Hematopoietic multipotent progenitor cell (in vitro differentiated cells): ENCODE measurements at places on chromosomes 6 and 20.

- DNase-seq = peak; percentile 59
Measured at GRCh38 chr20:56483970-56484369, 15.5 kb downstream of the RTF2 start.

GRCh38 chr6:148530394-148530953 lies 187.8 kb downstream of the SASH1 start:
- DNase-seq = no peak

DNA sequence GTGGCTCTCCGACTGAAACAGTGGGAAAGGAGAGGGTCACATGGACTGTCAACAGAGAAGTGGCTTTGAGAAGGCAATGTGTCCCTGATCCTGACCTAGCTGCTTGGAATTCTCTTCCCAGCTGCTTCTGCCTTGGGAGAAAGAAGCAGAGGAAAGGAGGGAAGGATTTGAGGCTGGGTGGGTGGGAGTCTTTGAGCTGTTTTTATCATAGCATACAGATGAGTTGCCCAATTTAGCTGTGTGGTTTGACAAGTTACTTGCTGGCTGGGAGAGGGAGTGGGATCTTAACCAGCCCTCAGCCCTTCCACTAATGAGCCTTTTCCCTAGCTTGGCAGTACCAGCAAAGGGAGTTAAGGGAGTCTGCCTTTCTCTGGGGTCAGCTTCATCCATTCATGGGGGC lies 51.1 kb upstream of the MYL9 start:
- no peak for DNase-seq

DNA sequence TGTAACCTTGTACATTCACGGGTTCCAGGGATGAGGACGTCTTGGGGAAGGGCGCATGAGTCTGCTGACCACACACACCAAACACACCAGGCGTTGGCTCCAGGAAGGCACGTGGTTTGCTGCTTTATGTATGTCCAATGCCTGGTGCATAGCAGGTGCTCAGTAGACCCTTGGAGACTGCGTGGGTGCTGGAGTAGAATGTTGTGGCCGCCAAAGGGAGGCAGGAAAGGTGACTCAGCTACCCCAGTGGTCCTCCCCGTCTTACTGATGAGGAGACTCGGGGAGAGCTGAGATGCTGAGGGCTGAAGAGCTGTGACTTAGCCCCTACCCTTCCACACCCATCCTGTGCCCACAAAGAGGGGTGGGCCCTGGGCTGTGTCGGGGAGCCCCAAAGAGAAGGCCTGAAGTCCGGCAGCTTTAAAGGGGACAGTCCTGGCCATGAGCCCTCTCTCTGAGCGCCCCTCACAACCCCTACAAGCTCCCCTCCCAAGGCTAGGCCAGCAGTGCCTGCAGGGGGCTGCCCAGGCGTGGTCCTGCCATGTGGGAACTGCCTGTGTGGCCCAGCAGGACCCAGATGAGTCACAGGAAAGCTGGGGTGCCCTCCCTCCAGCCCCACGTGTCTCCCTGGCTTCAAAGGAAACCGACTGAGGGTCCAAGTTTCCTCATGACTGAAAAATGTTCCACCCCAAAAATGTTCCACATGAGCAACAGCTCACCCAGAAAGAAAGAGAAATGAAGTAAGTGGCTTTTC lies 28.0 kb upstream of the PTGIS start:
- DNase-seq = peak; percentile 50

GRCh38 chr6:35087361-35088280 lies 53.5 kb downstream of the TCP11 start:
- no peak for DNase-seq

- DNase-seq = no peak
Measured at GRCh38 chr6:125728739-125729138, 20.7 kb upstream of the HEY2 start.

DNA sequence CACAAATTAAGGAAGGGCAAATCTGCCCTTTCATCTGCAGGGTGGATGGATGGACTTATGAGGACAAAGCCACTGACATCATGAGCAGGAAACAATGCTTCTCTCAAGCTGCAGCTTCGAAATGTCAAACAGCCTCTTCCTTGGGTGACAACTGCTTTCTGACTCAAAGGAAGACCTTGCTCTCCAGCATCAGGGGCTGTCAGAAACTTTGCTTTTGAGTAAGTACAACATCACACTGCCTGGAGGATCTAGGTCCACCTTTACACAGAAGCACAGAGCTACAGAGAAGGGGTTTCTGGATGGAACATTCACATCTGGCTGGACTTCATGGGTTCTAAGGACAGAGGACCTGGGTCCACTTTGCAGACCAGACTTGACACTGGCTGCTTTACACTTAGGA lies 5.9 kb downstream of the CST1 start:
- no peak for DNase-seq

- no peak for DNase-seq
Measured at GRCh38 chr6:33731751-33732282, 14.9 kb downstream of the IP6K3 start.

DNA sequence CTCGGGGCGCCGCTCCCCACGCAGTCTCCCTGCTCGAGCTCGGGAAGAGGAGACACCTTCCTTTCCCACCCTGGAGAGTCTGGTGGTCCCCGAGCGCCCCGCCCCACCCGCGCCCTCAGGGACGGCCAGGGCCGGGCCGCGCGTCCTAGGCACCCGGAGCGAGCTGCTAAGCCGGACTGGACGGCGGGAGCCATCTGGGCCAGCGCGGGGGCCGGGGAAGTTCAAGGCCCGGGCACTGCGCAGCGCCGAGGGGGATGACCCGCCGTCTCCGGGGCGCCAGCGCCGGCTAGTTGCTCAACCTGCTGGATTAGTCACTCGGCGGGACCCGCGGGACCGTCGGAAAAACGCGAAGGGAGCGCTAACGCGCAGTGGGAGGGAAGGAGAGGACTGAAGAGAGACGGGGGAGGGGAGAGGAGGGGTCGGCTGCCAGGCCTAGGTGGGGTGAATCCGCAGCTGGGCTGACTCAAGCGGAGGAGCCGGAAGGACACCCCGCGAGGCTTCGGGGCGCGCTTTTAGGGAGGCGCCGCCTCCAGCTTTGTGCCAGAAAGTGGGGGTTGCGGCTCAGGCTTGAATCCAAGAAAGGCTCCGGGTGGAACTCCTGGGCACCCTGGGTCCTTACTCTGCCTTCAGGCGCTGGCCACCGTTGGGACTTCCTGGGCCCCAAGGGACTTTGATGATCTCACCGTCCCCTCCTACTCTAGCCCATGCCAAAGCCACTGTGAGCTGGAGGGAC lies 75.7 kb upstream of the FOXP4 start:
- DNase-seq = no peak

- DNase-seq = no peak
Measured at GRCh38 chr20:12838261-12838866, 170.4 kb upstream of the SPTLC3 start.

DNA sequence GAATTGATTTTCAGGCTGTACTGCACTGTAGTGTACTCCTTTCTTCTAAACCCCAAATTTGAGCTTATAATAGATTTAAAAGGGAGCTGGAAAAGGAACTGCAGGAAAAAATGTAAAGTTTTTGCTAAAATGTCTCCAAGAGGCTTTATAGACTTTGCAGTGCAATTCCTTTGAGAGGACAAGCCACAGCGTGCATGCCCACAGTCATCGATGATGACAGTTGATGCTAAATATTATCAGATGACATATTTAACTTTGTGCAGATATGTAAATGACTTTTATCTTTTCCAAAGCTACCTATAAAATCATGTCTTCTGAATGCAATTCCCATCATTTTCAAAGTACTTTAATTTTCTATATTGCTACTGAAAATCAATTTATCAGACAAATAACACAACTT lies 24.3 kb upstream of the HDGFL1 start:
- no peak for DNase-seq

GRCh38 chr20:32777177-32777956 lies 15.2 kb downstream of the DNMT3B start:
- DNase-seq = no peak

DNA sequence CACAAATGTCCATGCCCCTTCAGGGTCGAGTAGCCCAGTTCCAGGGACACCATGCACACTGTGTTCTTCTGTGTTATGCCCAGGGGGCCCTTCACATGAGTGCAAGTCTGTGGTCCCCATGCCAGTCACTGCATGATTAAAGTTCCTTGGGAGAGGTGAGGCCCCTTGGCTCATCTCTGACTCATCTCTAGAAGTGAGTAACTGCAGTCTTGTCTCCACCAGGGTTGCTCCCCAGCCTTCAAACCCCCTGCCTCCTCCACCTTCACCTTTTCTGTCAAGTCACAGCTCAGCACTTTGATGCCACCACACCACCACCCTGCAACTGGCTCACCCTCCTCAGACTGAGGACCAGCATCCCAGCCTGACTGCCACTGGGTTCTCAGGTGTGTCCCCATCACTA lies 161.7 kb downstream of the UNC5CL start:
- DNase-seq = no peak

- DNase-seq = peak; percentile 64
Measured at GRCh38 chr6:10465629-10466499, 51.0 kb upstream of the TFAP2A start.

DNA sequence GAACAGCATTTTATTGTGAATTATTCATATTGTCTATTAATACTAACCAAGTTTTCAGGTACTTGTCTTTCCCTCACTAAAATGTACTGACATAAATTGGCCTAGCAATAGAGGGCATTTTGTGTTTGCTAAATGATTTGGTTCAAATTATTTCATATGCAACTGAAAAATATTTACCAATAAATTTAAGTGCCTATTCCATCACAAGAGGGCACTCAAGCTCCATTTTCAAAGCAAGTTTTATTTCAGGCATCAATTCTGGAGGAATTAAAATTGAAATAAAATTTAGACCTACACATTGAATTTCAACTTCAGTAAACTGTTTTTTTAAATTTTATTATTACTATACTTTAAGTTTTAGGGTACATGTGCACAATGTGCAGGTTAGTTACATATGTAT lies 114.3 kb upstream of the SYNCRIP start:
- DNase-seq = peak; percentile 42

DNA sequence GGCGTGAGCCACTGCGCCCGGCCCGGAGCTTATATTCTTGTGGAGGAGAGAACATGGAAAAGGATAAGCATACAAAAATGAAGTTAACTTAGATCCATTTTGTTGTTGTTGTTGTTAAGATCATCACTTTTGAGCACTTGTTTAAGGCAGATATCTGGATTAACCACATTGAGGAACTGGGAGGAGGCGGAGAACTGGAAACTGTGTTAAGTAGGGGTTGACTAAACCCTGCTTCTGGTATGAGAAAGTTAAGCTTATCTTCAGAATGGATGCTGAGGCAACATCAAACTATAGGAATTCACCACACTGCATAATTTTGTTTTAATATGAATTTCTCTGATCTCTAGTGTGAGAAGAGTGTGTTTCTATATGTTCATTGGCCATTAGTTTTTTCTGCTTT lies 57.6 kb downstream of the GCNT2 start:
- DNase-seq = no peak

DNA sequence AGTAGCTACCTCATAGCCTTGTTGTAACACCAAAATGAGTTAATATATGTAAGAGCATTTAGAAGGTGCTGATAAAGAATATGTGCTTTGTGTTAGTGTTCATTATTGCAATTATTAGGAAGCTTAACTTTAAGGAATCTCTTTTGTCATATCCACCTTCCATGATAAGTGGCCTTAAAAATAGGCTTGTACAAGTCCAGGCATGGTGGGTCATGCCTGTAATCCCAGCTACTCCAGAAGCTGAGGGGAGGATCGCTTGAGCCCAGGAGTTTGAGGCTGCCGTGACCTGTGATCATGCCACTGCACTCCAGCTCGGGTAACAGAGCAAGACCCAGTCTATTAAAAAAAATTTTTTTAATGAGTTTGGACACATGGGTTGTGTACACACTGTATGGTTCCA lies 285.5 kb downstream of the ZFAND3 start:
- DNase-seq = no peak

- no peak for DNase-seq
Measured at GRCh38 chr6:158018851-158019361, 37.2 kb downstream of the SYNJ2 start.

DNA sequence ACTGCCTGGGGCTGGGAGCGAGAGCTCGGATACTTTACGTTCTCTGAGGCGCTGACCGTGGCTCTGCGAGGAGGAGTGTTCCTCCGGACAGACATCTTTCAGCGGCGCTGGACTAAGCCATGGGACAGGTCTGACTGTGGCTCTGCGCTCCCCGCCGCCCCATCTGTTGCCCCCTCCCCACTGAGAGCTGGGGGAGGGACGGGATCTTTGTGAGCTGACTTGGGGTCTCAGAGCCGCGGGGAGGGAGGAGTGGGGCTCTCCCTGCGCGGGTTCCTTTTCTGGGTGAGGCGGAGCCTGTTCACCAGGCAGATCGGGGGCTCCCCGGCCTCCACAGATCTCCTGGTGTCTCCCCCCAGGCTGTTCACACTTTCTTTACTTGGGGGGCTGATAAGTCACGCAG lies 11.3 kb upstream of the GATA5 start:
- no peak for DNase-seq

GRCh38 chr20:19099596-19100545 lies 112.6 kb upstream of the SLC24A3 start:
- DNase-seq = no peak

DNA sequence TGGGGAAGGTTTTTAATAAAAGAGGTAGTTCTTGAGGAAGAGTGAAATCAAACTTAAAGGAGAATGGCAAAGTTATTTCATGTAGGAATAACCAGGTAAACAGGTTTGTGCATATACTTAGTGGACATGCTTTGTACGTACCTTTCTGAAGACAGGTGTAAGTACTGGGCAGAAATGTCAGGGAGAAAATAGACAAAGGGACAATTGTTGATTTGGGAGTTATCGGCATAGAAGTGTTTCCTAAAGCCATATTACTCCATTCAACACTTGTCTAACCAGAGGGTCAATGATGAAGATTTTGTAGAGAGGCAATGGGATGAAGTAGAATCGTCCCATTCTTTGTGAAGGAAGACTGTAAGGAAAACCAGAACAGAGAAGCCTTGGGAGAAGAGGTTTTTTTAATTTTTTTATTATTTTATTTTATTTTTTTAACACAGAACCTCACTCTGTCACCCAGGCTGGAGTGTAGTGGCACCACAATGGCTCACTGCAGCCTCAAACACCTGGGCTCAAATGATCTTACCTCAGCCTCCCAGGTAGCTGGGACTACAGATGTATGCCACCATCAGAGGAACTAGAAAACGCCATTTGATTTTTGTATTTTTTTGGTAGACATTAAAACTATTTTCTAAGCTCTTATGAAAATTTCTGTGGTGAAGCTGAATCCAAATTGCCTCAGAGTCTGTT lies 18.0 kb downstream of the SMAP1 start:
- no peak for DNase-seq

DNA sequence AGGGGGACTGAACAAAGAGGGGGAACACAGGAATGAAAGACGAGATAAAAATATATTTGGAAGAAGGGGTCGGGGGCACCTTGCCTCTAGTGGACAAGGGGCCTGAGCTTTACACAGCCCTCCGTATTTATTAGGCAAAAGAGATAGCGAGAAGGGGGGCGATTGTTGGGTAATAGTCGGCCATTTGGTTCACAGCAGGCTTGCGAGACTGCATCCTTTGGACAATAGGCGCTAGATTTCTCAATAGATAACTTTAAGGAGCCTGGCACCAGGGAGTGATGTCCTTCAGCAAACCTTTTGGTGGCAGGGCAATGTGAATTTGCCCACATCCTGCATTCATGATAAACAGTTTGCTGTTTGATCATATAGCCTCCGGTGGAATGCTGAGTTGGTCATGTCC lies 3.0 kb upstream of the NANP start:
- no peak for DNase-seq
